LNCaP clone FGC (cell line): ENCODE measurements at places on chromosomes 12 and 14.
A peak's percentile ranks its signal among the peaks of the same experiment; 100 is the strongest.

DNA sequence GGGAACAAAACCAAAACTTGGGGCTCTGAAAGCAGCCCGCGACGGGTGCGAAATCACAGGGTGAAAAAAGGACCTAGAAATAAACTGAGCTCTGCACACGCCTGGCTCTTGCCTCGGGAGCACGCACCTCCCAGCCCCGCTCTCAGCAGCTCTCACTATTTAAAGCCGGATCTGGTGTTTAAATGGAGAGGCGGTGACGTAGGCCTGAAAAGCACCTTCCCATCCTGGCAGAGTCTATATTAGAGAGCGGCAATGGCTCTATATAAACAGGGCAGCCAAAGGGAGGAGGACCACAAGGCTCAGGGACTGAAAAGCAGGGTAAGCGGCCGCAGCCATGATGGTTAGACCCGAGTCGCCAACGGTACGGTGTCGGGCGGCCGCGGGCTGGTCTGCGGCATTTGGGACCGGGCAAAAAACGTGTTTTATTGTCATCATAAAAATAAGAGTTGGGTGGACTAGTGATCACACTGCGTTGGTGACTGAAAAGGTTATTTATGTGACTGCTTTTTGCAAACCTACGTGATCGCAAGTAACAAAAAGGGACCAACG is 1.5 kb downstream of the GTF2A1 start:
- peak; percentile 96 for DNase-seq

- DNase-seq, result no peak
Observed at GRCh38 chr12:18320036-18320617, 58.8 kb downstream of the PIK3C2G start.

DNA sequence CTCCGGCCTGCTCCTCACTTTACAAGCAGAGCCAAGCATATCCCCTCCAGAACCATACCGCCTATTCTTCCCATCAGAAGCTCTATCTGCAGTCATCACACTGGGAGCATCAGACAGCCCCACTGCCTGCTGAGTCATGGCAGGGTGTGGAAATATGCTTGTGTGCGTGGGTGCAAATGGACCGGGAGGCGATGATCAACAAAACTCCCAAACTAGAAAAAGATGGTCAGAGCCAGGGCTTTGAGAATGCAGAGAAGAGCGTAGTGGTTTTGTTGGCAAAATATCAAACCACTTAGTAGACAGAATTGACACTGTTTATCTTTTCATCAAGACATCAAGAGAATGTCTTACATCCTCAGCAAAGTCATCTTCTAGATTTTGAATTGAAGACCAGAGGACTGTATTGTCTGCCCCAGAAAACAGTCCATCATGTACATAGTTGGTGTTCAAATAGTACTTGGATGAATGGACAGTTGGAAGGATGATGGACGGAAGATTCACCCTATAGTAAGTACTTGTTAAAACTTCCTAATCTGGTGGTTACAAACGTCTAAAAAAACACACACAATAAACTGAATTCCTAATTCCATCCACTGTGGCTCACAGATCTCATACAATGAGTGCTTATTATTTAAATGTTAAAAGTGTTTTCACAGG is 54.9 kb downstream of the VWF start:
- DNase-seq, result no peak

GRCh38 chr12:56299308-56299852 is 750 bp downstream of the CS start:
- DNase-seq, result peak; percentile 69
